G401 (cell line): ENCODE measurements at places on chromosomes 12 and 14.

GRCh38 chr12:31218203-31219025, 107.5 kb downstream of the SINHCAF start:
- no peak for DNase-seq

DNA sequence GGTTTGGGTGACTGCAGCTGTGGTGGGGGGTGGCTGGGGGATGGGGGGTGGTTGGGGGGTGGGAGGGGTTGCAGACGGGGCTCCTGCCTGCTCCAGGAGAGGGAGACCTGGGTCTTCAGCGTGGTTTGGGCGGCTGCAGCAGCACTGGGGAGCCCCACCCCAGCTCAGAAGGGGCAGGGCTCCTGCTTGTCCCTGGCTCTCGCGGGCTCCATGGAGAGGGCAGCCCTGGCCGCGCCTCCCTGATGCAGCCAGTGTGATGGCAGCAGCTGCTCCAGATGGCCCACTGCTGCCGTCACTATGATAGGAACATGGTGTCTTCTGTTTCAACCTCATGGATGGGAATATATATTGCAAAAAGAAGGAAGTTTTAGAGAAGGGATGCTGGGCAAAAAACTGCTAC, 22.9 kb downstream of the TRHDE start:
- DNase-seq, result no peak

- no peak for DNase-seq
Measured at GRCh38 chr14:81871706-81872105, 338.1 kb upstream of the SEL1L start.

DNA sequence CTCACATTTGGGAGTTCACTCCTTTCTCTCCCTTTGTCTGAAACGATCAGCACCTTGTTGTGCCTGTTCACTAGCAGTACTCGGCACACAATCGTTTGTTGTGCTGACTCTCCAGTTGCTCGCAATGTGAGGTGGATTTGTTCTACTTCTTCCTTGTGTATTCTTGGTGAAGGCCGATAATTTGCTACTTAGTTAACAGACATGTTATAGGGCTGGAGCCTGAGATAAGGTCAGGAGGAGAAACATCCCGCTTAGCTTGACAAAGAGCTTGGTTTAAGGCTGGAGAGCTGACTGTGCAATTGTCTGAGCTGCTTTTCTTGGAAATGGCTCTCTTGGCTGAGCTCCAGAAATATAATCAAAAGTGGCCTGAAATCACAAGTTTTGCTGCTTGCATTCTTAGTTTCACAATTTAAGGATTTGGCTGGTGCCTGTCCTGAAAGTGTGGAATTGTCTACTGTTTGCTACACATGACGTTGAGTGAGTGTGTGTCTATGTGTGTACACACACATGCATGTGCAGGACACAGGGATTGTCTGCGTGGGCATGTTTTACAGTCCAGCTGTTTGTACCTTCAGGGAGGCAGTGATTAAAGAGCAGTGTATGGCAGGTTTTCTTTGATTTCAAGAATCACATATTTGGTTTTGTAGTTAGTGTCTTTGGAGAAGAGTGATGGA, 77.7 kb downstream of the ARF6 start:
- DNase-seq, result no peak
